ENCODE measurements at places on chromosomes 3 and 15.

- no peak for DNase-seq
Observed at GRCh38 chr3:170002231-170002630, 35.6 kb upstream of the GPR160 start.

DNA sequence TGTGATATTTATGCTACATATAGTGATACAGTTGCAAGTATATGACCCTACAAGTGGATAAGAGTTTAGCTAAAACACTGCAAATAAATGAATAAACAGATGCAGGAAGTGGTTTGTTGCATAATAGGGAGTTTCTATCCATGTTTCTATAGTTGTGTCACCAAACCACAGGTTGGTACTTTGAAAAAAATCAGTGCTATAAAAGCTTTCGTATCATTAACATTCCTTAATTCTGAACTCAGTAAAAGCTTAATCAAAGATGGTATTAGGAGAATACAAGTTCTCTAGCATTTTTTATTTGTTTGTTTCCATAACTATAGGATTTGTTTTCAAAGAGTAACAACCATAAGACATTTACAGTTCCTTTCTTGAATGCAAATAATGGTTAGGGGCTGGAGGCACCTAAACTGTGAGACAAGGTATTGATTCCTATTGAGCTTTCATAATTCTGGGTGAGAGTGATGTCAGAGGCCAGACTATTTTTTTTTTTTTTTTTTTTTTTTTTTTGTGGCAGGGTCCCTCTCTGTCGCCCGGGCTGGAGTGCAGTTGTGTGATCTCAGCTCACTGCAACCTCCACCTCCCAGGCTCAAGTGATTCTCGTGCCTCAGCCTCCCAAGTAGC lies 29.6 kb downstream of the CPOX start:
- no peak for DNase-seq

GRCh38 chr15:55959744-55960447 lies 33.5 kb downstream of the NEDD4 start:
- no peak for DNase-seq

DNA sequence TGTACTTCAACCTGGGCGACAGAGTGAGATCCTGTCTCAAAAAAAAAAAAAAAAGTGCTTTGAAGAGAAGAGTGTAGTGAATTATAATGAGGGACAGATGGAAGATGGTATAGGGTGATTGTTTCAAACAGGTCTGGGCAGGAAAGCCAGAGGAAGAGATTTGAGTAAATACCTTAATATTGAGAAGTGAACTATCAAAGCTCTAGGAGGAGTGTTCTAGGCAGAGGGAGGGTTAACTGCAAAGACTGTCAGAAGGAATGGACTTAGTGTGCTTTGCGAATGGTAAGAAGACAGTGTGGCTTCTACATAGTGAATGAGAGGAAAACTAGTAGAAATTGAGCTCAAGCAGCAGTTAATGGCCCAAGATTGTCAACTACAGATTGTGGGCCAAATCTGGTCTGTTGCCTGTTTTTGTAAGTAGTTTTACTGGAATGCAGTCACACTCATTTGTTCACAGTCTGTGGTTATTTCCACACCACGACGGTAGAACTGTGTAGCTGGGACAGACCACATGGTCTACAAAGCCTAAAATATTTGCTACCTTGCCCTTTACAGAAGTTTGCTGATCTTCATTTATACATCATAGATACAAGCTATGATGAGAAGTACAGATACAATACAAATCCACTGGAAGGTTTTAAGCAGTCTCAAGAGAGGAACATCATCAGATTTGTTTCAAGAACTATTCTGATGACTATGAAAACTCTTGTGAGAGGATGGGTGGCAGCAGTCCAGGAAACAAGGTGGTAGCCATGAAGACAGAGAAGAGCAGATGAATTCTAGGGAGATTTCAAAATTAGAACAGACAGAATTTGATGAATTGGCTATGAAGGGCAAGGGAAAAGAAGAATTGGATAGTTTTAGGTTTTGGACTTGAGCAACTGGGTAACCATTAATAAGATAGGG lies 16.5 kb upstream of the USP50 start:
- no peak for DNase-seq

DNA sequence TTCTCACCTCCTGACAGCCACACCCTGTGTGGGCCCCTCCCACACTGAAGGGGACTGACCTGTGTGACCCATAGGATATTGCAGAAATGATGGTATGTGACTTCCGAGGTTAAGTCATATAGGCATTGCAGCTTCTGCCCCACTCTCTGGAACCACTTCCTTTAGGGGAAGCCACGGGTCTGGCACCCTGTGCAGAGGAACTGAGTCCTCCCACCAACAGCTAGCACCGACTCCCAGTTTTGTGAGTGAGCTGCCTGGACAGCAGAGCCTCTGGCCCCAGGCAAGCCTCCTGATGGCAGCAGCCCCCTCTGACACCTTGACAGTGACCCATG lies 24.6 kb upstream of the SLC6A6 start:
- no peak for DNase-seq

DNA sequence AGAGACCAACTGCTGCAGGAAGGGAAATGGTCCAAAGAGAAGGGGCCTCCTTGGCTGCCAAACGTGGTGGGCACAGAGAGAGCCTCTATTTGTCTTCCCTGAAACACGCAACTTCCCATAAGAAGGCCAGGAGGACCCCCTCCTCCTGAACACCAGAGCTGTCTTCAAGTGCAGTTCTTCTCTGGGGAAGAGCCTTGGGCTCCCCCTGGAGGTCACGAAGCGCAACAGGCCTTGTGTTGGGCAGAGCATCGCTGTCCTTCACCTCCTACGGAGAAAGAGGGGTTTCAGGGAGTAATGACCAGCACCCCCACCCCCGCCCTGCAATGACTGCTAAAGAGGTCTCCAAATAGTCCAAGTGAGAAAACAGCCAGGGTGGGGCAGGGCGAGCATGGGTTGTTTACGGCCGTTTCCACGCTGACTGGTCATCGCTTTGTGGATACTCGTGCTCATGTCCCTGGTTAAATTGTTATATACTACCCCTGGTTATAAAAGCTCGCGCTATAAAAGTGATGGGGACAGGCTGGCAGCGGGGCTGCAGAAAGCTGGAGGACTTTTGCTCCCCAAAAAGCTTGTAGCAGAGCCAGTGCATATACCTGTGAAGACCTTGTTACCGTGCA lies 397.5 kb upstream of the ATP10A start:
- no peak for DNase-seq
